CD4-positive, alpha-beta T cell (primary cell): ENCODE measurements at places on chromosomes 5 and 9.

DNA sequence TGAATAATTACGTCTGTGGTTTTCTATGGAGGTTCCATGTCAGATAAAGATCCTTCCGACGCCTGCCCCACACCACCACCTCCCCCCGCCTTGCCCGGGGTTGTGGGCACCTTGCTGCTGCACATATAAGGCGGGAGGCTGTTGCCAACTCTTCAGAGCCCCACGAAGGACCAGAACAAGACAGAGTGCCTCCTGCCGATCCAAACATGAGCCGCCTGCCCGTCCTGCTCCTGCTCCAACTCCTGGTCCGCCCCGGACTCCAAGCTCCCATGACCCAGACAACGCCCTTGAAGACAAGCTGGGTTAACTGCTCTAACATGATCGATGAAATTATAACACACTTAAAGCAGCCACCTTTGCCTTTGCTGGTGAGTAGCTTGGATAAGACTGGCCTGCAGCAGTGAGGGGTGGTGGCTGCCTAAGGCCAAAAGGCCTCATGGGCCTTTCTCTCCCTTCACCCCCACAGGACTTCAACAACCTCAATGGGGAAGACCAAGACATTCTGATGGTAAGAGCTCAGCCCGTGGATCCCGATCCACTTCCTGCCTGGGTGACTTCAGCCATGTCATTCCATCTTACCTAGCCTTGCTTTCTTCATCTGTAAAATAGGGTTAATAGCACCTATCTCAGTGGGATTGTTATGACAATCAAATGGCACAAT lies at the start of gene IL3:
Gene IL3, plus strand, starts transcription at position 155 of the 661 bp plus-strand sequence. Its CDS starts 52 bp downstream, at position 207.
- DNase-seq: no peak

- no peak for DNase-seq
Measured at GRCh38 chr5:72308853-72309191, 11.2 kb downstream of the MRPS27 start.

DNA sequence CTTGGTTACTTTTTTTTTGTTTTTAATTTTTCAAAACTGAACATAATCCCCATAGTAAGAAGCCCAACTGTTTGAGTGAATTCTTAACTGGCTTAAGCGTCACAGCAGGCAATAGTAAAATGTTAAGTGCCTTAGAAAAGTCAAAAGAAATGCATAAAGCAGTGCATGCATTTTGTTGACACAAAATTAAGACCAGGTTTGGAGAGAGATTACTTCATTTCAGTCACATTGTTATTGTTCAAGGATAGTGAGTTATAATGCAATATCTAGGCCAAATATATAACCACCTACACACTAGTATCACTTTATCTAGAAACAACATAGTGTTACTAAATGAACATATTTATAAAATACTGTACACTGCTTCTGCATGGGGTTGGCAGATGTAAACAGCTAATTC lies 116.9 kb upstream of the KLF9 start:
- no peak for DNase-seq

- no peak for DNase-seq
Measured at GRCh38 chr5:158857371-158857770, 242.3 kb downstream of the EBF1 start.

GRCh38 chr5:159735036-159735435 lies 181.2 kb upstream of the ADRA1B start:
- DNase-seq: no peak

DNA sequence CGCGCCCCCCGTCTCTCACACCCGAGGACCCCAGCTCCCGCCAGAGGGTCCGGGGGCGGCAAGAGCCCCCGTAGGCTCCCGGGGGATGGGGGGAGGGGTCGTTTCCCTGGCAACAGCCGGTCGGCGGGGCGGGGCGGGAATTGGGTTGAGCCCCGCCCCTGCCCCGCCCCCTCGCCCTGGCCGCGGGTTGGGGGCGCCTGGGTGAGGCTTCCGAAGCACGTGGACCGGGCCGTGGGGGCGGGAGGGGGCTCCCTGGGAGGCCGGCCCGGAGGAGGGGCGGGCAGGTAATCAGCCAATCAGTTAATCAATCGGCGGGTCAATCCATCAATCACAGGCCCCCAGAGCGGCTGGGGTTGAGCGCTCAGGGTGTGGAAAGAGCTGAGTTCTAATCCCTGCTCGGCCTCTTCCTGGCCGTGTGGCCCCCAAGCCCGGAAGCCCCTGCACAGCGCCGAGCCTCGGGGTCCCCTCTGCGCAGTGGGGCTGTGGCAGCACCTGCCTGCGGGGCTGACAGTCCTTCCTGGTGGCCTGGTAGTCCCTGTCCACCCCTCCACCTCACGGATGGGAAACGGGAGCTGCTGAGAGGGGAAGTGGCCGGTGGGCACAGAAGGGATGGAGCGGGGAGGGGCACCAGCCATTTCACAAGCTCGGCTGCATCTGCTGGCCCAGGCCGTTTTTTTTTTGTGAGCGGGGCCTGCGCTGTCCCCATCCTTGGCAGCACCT lies 174.2 kb upstream of the IER5L start:
- DNase-seq: peak; percentile 19

GRCh38 chr5:10153808-10154537 lies 95.7 kb downstream of the ATPSCKMT start:
- no peak for DNase-seq

DNA sequence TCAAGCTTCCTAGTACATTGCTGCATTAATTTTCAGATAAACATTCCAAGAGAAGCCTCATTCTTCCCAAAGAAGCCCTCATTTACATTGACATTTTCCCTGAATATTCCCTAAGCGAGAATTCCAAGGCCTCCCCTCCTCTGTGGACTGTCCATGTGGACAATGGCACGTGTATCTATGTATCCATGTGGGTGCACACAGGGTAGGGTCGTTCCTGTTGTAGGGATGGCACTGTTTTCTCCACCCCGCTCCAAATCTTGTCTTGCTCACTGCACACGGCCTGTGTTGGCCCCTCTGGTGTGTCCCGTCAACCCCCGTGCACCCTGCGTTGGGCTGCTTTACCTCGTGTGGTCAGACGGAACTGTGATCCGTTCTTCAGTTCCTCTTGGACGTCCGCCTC lies 104.7 kb upstream of the IRX2 start:
- DNase-seq: no peak

GRCh38 chr9:31302620-31303418 lies 1081.6 kb upstream of the ACO1 start:
- DNase-seq: no peak

DNA sequence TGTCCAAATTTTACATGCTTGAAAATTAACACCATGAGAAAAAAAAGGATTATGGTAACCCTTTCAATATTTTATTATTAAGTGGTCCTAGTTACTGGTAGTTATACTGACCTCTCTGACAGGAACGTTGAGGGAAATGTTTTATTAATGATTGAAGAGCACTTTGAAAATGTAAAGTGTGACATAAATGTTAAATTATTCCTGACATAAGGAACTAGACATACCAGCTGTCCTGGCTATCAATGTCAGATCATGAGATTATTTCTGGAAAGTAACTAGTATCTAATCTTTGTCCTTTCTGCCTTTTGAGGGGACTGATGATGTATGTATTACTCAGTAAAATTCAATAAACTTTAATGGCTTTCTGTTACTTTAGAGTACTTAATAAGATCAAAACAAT lies 1538.5 kb upstream of the CDH6 start:
- no peak for DNase-seq

GRCh38 chr9:32738501-32739172 lies 44.7 kb upstream of the TMEM215 start:
- no peak for DNase-seq

GRCh38 chr5:143737062-143737461 lies 74.9 kb upstream of the HMHB1 start:
- DNase-seq: no peak

GRCh38 chr9:20529837-20530236 lies 92.5 kb downstream of the MLLT3 start:
- DNase-seq: no peak

DNA sequence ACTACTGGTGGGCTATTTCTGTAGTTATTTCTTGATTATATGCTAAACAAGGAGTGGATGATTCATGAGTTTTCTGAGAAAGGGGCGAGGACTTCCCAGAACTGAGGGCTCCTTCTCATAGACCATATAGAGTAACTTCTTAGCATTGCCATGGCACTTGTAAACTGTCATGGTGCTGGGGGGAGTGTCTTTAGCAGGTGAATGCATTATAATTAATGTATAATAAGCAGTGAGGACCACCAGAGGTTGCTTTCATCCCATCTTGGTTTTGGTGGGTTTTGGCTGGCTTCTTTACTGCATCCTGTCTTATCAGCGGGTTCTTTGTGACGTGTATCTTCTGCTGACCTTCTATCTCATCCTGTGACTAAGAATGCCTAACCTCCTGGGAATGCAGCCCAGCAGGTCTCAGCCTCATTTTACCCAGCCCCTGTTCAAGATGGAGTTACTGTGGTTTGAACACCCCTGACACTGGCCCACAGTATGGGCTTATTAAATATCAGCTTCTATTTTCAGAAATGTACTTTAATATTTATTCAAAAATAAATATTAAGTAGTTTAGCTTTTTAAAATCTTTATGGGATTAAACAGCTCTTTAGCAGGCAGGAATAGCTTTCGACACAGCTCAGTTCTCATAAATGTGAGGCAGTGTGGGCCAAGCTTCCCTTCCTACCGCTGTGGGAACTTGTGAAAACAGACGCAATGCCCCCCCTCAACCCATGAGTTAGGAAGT lies 44.4 kb downstream of the GALNT12 start:
- DNase-seq: peak; percentile 5

DNA sequence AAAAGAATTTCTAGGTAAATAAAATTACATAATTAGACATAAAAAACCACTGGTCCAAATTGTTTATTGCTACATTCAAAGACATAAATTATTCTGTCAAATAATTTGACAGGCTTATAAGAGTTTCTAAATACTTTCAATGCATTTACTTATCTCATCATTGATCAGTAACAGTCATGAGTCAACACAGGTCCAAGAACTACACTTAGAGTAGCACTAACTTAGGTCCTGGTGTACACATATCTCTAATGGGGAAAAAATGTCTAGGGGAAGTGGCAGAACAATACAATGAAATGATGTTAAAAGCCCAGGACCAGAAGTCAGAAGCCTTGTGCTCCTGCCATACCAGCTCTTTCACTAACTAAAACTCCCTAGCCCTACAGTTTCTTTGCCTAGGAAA lies 96.5 kb upstream of the SLCO6A1 start:
- DNase-seq: no peak

DNA sequence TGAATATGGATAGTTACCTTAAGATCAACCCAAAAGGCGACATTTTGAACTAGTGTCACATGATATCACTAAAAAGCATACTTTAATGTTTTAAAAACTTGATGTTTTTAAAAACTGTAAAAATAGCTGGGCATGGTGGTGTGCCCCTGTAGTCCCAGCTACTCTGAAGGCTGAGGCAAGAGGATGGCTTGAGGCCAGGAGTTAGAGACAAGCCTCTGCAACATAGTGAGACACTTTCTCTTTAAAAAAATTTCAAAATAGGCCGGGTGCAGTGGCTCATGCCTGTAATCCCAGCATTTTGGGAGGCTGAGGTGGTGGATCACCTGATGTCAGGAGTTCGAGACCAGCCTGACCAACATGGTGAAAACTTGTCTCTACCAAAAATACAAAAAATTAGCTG lies 129.5 kb downstream of the NPR3 start:
- DNase-seq: no peak

GRCh38 chr9:13532407-13532806 lies 252.9 kb upstream of the MPDZ start:
- no peak for DNase-seq

- no peak for DNase-seq
Measured at GRCh38 chr5:1343315-1343751, 1.6 kb downstream of the CLPTM1L start.

- DNase-seq: no peak
Measured at GRCh38 chr5:32446630-32447029, 2.1 kb upstream of the ZFR start.

DNA sequence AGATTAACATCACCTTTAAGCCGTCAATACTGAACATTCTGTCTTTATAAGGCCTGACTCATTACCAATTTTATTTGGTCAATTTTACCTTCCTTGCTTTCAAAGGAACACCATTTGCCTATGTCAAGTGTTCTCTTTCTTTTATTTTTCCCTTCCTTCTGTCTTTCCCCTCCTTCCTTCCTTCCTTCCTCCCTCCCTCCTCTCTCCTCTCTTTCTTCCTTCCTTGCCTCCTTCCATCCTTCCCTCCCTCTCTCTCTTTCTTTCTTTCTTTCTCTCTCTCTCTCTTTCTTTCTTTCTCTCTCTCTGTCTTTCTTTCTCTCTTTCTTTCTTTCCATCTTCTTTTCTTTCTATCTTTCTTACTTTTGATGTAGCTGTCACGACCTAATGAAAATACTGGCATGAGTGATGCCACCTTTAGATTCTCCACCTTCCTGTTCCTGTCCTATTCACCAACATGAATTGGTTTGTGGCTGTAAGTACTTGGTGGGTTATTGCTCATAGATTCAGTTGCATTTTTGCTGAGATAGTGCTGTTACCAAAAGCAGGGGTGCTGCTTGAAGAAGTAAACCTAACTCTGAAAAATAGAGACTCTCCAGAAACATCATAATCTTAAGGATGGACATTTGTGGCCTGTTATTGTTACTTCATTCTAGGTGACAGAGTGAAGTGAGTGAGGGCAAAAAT lies 33.8 kb downstream of the DOCK8 start:
- no peak for DNase-seq

- no peak for DNase-seq
Measured at GRCh38 chr5:131210151-131210510, 39.4 kb downstream of the LYRM7 start.

DNA sequence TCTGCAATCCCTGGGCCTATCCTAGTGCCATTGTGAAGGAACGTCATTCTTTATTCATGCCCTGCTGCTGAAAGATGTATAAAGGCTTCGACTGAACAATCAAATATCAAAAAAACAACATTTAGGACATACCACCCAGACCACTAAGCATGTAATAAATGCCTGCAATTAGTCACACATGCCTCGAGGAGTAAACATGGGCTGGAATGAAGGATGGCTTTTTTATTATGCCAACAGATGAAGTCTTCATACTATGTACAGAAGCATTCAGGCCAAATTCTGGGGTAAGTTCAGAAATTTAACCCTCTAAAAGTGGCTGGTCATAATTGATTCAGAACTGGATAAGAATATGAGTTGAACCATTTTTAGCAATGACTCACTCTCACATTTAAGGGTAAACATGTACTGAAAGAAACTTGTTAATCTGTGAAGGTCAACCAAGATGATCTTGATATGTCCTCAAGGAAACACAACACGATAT lies 38.1 kb downstream of the FAM240B start:
- DNase-seq: no peak

DNA sequence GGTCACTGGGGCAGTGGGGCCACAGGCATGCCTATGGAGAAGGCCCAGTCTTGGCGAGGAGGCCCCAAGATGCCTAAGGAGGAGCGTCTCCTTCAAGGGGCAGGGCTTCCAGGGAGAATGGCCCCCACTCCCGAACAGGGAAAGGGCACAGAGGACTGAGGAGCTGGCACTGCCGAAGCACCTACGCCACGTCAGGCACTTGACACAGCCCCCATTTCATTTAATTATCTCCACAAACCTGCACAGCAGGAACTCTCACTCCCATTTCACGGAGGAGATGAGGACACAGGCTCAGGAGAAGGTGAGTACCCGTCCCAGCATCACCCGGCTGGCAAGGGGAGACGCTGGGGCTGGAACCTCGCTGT lies 26.0 kb downstream of the EGR1 start:
- no peak for DNase-seq
